Stimulated activated CD4-positive, alpha-beta T cell treated with anti-CD3 and anti-CD28 coated beads, Interleukin-1b, Interleukin-23, amount 100 ng/mL, for 1 hour (primary cell): ENCODE measurements at places on chromosomes 11 and 22.

DNA sequence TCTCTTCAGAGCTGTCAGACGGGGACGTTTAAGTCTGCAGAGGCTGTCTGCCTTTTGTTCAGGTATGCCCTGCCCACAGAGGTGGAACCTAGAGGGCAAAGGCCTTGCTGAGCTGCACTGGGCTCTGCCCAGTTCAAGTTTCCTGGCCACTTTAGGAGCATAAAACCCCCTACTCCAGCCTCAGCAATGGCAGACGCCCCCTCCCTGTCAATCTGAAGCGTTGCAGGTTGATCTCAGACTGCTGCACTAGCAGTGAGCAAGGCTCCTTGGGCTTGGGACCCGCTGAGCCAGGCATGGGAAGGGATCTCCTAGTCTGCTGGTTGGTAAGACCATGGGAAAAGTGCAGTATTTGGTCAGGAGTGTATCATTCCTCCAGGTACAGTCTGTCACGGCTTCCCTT lies 66.6 kb upstream of the TP53I11 start:
- DNase-seq, result no peak

DNA sequence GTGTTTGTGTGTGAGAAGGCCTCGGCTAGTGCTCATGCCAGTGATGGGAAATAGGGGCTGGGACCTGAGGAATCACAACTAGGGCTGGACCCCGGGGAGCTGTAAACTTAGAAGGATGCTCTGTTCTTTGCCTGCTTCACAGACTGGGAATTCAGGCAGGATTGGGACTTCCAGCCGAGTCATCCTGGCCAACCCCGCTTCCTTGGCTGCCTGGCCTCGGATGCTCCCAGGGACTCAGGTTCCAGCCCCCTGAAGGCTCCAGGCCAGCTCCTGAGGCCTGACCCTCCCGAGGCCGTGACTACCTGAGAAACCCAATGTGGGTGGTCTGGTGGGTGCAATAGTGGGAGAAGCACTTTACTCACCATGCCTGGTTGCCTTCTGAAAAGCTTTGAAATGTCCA lies 44.7 kb downstream of the IRAG1 start:
- DNase-seq, result no peak

DNA sequence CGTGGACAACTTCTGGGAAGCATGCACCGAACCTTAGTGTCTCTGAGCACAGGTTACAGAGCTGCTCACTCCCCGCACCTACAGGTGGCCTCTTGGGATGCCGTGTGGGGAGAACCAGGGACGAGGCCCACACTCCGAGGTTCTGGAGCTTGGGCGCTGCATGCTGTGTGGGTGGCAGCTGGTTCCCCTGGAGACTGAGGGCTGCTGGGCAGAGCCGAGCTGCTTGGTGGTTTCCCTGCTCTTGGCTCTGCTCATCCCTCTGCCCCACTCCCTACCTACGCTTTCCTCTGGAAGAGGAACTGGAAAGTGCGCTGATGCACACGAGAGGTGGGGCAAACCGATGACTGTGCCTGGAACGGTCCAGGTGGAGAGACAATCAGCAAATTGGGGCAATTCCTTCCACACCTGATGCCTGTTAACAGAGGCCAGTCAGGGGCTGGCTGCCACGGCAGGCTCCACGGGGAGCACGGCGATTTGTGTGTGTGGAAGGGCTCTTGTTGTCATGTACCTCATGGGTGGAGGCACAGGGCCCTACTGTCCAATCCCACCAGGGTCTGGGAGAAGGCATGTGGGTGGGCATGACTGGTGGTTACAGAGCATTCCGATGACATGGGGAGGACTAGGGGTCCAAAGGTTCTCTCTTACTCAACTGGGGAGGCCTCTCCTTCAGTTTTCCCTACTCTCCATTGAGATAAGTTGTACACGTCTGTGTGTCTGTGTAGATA lies 60.9 kb downstream of the ST14 start:
- DNase-seq, result no peak

DNA sequence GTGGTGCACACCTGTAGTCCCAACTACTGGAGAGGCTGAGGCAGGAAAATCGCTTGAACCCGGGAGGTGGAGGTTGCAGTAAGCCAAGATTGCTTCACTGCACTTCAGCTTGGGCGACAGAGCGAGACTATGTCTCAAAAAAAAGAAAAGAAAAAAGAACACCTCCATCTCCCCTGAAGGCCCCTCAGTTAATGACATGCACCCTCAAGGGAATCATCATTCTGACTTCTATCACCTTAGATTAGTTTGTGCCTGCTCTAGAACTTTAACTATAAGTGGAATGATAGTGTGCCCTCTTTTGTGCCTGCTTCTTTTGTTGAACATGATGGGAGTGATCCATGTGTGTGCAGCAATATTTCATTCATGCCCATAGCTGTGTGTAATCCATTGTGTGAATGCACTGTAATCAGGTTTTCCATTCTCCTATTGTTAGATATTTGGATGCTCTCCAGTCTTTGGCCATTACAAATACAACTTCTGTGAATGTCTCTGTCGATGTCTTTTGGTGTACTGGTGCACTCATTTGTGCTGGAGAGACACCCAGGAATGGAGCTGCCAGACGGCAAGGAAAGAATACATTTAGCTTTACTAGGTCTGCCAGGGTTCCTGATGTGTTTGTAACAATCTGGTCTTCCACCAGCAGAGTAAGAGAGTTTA lies 883 bp upstream of the VPREB3 start:
- DNase-seq, result no peak

DNA sequence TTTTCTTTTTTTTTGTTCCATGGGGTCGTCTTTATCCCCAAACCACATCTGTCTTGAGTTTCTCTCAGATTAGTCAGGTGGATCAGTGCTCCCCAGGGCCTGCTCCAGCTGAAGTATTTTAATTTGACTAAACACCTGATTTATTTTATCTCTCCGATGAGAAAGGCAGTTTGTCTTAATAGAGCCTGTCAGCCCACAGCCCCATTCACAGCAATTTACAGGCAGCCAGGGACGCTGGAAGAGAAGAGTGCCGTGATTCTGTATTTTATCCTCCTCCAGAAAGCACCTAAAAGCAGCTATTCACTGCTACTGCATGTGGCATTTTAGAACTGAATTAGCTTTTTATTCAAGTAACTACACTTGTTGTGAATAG lies 164.5 kb downstream of the SOX6 start:
- DNase-seq, result no peak

DNA sequence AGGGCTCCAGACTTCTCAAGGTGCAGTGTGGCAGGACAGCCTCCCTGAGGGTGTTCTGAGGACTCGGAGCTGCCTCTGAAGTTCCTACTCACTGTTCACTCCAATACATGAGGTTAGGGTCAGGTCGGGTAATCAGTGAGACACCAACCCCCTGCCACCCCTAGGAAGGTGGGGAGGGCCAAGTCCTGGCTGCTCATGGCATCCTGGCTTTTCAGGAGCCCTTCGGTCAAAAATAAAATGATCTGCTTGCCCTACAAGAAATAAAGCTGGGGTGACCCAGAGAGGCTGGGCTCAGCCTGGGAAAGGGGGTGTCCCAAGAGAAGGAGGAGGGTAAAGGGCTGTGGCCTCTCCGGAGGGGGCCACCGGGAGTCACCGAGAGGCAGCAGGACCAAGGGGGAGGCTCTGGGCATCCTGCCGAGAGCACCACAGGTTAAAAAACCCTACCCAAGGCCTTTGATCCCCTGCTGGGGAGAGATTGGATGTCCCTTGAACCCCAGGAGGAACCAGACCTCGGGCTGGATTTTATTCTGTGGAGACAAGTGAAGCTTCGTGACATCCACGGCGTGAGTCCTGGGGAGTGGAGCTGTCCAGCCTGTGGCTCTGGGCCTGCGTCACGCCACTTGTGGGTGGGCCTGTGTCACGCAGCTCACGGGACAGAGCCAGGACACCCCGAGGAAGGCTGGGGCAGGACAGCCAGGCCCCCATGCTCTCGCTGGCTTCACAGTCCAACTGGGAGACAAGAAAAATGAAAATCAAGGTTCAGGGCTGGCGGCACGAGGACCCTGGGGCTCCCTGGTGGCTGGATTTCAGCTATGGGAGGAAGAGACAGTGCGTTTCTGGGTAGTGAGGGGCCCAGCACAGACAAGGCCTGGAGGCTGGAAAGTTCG lies 102.2 kb upstream of the FGF3 start:
- DNase-seq, result no peak

GRCh38 chr11:73072935-73073481 lies 69.1 kb downstream of the FCHSD2 start:
- no peak for DNase-seq
